HTR-8/SVneo (cell line): ENCODE measurements at places on chromosomes 6 and 20.

DNA sequence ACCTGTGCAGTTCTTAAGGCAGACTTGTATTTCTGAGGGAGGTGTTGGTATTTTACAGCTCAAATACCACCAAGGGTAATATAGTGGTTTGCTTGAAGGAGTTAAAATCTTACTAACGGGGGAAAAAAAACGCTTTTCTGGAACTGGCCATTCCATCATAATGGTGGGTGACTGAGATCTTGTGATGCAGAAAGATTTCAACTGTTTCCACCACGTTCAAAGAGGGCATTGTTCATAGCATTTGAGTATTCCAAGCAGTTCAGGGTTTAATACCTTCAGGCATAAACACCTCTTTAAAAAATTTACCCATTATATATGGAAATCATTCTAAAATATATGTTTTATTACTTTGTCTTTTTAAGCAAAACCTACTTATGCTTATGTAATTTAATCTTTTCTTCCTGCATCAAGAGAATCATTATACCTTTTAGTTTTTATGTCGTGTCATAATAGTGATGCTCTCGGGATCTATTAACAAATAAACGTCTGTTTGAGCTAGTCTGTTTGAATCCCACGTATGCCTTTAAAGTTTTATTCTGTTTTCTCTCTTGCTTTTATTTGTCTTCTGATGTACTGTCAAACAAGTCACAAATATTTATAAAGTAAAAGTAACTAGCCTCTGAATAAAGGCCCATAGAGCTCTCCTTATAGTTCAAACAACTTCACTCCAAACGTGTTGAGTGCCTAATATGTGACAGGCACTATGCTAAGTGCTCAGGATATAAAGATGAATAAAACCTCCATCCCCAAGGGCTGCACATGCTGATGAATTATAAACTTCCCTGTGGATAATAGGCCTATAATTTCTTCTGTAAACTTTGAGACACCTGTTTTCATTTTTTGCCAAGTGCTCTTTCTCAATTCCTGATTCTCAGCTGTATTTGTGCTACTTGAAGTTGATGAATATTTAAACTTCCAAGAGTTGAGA lies 298.8 kb upstream of the FERMT1 start:
- DNase-seq = no peak

DNA sequence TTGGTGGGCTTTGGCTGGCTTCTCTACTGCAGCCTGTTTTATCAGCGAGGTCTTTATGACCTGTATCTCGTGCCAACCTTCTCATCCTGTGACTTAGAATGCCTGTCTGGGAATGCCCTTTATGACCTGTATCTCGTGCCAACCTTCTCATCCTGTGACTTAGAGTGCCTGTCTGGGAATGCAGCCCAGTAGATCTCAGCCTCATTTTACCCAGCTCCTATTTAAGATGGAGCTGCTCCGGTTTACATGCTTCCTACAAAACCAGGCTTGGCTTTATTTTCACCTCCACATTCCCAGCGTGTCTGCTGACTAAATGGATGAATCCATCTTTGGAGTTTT lies 395.3 kb downstream of the PREX1 start:
- DNase-seq = no peak

DNA sequence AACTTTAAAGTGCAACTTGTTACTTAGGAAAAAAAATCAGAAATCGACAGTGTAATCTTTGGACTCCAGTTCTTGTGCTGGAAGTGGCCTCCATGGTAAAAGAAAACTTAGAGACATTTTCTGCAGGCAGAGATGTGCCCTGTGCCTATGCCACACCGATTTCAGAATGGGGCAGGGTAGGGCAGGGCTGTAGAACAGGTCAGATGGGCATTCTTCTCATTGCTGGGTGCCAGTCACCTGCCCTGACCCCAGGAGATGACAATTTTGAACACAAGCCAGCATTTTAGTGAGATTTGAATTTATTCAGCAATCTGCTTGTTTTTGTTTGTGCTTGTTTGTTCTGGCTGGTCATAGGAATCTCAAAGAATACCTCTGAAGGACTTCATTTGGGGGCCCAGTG lies 63.3 kb downstream of the SASH1 start:
- DNase-seq = no peak

DNA sequence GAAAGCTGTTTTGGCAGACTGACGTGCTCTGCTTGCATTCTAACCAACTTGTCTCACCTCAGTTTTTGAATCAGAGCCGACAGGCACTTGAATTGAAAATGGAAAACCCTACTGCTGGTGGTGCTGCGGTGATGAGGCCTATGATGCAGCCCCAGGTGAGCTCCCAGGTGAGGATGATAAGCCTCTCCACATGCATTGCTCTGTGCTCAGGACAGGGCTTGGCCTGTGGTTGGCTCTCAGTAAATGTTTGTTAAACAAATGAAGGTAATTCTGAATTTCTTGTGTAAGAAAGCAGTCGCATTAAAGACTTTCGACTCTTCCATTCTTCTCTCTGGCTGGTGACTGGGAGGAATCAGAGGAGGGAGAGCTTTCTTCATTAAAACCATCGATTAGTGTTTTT lies 136.3 kb downstream of the SULF2 start:
- DNase-seq = no peak

- DNase-seq = no peak
These were observed 75.9 kb downstream of the EDN3 start for GRCh38 chr20:59376109-59376841.

GRCh38 chr6:9482030-9482738 lies 932.7 kb downstream of the TFAP2A start:
- DNase-seq = peak; percentile 76

GRCh38 chr6:137779982-137780381 lies 87.1 kb upstream of the TNFAIP3 start:
- no peak for DNase-seq

- DNase-seq = no peak
These were observed 20.4 kb downstream of the ACSS1 start for GRCh38 chr20:25037288-25038102.
